HAP-1 (cell line): ENCODE measurements at places on chromosomes 6 and 20.

DNA sequence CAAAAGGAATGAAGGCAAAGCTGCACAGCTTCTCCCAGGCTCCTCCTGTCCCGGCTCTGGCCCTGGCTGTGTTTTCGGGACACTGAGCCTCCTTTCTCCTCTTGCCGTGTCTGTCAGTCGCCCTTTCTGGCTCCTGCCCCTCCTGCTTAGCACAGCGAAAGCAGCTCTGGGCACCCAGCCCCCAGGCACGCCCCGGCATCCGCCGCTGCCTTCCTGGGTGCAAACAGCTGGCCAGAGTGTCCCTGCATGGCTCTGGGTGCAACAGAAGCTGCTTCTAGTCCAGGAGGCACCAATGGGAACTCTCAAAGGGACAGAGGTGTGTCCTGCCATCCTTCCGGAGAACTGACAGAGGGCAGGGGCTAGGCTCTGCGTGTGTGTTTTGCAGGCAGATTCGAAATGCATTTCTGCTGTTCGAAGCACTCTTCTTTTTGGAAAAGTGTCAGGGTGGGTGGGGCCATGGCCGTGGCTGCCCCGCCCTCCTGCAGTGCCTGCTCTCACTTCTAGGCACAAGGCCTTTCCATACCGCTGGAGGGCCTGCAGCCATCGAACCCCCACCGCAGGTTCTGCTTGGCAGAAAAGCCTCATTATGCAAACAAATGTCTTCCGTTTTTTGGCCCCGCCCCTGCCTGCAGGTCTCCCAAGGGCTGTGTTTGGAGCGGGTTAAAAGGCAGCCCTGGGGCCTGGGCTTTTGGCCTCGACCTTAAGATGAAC lies 15.5 kb downstream of the COL9A3 start:
- DNase-seq: peak; percentile 85

- DNase-seq: no peak
Measured at GRCh38 chr20:10671919-10672623, 1.7 kb downstream of the JAG1 start.

- DNase-seq: no peak
Measured at GRCh38 chr6:43204271-43205105, 22.5 kb downstream of the CUL9 start.

DNA sequence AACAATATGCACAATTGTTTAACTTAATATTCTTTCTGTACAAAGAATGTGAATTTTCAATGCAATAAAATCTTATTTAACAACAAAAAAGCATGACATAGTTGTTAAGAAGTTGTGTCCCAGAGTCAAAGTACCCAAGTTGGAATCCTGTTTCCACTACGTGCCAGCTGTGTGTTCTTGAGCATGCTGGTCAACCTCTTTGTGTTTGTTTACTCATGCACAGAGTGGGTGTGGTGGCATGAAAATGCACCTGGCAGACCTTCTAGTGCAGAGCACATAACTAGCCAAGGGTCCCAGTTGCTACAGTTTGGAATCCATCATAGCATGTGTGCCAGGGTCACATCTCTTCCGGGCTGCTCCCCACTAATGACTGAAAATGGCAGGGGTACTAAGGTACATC lies 24.7 kb upstream of the MOCS1 start:
- no peak for DNase-seq

DNA sequence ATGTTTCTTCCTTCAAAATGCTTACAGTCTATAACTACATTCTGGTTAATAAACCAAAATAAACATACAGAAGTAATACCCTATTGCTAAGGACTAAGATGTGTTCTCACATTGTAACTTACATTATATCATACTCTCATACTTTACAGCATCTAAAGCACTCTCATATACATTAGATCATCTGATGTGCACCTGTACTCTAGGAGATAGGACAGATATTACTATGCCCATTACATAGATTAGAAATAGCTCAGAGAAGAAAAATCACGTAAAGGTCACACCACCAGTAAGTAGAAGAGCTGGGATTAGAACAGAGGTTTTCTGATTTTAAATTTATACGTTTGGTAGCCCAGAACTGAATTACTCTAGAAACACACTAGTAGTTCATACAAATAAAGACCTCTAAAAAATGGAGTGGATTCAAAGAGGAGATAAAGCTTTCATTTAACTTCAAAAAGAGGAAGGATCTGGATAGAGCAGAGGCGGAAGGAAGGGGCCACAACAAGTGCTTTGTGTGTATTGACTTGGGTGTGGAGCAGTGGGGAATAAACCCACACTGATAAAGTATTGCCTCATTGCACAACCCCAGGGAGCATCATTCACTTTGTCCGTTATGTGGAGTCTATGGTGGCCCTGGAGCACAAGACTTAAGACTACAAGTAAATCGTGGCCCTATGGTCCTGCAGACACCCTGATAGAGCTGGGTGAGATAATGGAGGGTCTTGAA lies 30.9 kb downstream of the SLC2A12 start:
- no peak for DNase-seq

- DNase-seq: no peak
Measured at GRCh38 chr6:101760843-101761621, 367.5 kb downstream of the GRIK2 start.

DNA sequence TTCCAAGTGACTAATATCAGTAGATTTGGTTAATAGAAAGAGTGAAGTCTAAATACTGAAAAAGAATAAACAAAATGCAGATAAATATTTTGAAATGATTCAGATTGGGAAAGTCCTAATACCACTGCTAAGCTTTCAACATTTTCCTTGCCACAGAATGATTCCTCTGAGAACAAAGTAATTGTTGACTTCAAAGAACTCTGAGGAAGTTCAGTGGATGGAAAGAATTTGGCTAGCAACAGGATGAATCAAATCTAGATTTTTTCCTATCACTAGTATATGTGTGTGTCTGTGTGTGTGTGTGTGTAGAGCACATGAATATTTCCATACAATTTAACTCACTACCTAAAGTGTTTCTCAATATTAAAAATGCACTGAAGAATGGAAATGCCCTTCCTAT lies 107.9 kb upstream of the PREP start:
- no peak for DNase-seq

- no peak for DNase-seq
Measured at GRCh38 chr6:110495949-110496348, 19.5 kb upstream of the SLC22A16 start.

GRCh38 chr20:34110025-34110744 lies 1.9 kb downstream of the EIF2S2 start:
- no peak for DNase-seq

DNA sequence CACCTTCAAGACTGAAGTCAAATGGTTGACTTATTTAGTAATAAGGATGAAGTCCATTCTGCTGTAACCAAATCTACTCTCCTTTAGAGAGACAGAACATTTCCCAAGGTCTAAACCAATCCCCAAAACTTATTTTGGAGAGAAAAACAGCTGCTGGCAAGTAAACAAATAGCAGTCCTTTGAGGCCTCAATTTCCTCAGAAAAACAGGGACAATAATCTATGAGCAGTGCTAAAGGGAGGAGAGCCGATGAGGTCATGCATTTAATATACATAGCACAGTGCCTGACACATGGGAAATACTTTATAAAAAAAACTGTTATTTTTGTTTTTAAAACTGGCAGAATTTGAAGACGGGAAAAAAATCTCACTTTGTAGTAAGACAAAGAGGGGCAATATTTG lies 526.0 kb downstream of the EPM2A start:
- DNase-seq: no peak

DNA sequence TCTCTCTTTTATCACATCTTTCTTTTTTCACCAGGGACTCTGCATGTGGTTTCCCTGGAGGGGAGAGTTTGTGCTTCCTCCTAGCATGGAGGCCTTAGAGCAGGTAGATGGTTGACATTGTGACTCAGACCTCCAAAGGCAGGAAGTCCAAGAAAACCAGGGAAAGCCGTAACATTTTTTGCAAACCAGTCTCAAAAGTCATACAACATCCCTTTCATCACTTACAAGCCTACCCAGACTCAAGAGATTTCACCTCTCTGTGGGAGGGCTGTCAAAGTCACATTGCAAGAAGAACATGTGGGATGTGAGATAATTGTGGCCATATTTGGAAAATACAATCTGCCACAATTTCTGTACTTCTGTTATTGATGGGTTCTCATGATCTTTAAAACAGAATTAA lies 46.2 kb downstream of the SNRNP48 start:
- no peak for DNase-seq
